Activated T-cell treated with anti-CD3 and anti-CD28 coated beads, Interleukin-2, amount 50 U/mL, for 4 hours (primary cell): ENCODE measurements at places on chromosomes 2 and 18.

GRCh38 chr2:9378433-9379390 lies 44.6 kb downstream of the ITGB1BP1 start:
- DNase-seq: no peak

GRCh38 chr18:76361219-76361618 lies 133.8 kb downstream of the ZNF516 start:
- DNase-seq: no peak

GRCh38 chr2:120802158-120802557 lies 66.5 kb downstream of the GLI2 start:
- no peak for DNase-seq

DNA sequence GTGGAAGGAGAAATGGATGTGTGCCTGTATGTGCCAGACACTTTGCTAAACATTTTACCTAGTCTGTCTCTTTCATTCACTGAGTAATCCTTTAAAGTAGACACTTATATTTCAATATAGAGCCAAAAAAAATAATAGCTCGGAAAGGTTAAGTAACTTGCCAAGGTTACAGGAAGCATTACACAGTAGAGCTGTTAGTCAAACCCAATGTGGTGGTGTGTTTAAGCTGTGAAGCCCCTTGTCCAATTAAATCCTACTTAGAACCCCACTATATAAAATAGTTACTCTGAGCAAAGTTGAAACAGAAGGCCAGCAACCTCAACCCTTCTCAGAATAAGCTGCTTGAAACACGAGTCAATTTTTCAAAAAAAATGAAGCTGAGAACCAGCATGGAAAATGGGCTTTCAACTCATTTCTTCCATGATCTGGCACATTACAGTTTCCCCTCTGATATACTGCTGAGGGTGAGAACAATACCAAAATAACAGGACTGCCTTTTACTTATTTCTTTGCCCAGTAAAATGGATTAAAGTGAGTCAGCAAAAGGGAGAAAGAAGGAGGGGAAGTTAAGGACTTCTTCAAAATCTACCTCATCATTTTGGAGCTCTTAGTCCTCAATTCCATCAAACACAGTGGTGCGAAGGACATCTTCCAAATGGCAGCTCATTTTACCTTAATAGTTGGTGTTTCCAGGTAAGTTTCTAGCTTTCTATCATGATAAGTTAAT lies 7.9 kb downstream of the RDH14 start:
- DNase-seq: no peak

- no peak for DNase-seq
Observed at GRCh38 chr2:199814817-199815211, 36.2 kb downstream of the FTCDNL1 start.
